ENCODE measurements at places on chromosomes 7 and 10.

- no peak for DNase-seq
These were observed 404.7 kb downstream of the ARL4A start for GRCh38 chr7:13091974-13092707.

DNA sequence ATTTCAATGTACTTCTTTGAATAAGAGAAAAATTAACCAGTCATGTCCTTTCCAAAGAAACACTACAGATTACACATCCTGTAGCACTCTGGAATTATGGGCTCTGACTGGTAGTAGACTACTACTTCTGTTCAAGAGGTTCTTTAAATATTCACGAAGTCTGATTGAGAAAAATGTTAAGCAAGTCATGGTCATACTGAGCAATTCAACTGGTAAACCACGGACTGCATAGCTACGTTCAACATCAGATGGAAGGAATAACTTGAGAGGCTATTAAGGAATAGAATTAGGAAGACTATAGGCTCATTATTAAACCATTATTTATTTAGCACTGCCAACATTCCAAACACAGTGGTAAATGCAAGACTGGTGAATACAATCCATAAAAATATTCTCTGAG, 160.8 kb downstream of the IMMP2L start:
- DNase-seq = no peak

GRCh38 chr10:17793823-17794644, 15.1 kb upstream of the MRC1 start:
- no peak for DNase-seq

DNA sequence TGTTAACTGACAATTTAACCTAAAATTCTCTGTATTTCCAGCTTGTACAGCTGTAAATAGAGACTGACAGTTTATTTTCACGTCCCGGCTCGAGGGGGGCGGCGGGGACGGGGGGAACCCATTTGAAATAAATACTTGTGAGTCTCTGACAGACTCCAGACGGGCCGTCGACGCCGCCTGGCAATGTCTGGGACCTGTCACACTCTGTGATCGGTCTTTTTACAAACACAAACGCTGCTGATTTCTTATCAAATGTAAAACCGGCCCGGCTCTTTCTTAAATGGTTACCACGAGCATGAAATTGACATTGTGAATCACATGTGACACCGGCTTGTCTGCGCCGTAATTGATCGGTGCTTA, 57.0 kb downstream of the UNCX start:
- DNase-seq = no peak

GRCh38 chr10:8055420-8056349, 1.2 kb downstream of the GATA3 start:
- DNase-seq = no peak

GRCh38 chr10:43061331-43061730, 15.5 kb upstream of the RET start:
- no peak for DNase-seq

DNA sequence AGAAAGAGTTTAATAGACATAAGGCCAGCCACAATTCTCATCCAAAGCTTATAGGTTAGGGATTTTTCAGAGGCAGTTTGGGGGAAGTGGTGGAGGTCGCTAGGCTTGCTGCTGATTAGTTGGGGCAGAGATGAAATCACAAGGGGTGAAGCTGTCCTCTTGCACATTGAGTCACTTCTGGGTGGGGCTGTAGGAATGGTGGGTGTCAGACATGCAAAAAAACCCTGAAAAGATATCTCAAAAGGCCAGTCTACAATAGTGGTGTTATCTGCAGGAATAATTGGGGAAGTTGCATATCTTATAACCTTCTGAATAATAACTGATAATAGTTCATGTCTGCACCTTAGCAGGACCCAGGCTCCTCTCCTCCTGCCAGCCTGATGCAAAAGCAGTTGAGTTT, 2.1 kb downstream of the FAM24B start:
- no peak for DNase-seq

- no peak for DNase-seq
These were observed 9.7 kb downstream of the TM9SF3 start for GRCh38 chr10:96577069-96577468.

- DNase-seq = no peak
These were observed 257.6 kb upstream of the PHYHIPL start for GRCh38 chr10:58918887-58919286.

DNA sequence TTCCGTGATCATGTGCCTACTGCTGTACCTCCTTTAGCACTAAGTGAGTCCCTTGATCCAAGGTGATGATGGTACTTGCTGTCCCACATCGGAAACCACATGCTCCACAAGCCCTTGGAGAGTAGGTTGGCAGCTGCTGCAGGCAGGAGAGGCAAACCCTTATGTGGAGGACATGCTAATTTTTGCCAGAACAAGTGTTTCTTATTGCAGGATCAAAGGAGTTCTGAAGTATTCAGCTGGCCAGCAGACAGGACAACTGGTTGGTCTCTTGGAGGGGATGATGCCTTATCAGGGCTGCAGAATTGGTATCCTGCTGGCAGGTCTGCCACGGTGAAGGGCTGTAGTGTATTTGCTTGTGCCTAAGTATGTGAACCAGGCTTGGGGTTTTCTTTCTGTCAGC, 36.8 kb downstream of the NACAD start:
- DNase-seq = no peak

- DNase-seq = no peak
These were observed at the start of gene ANKRD30A for GRCh38 chr10:37125191-37125732. TSS of gene ANKRD30A (plus strand) at chr10:37125598. CDS start at chr10:37125788, 190 bp downstream.
